ENCODE measurements at places on chromosomes 3 and 15. TPM values are rescaled to one million over a fixed set of nuclear protein-coding genes. Genes with fewer than 3 reads are reported as not detected.
A peak's percentile ranks its signal among the peaks of the same experiment; 100 is the strongest.

GRCh38 chr3:126263971-126264370 lies 83.6 kb upstream of the ALDH1L1 start:
- H3K27ac ChIP-seq: no peak overlapping the region
- no peaks in the 10 kb centered on the region for H3K4me1 ChIP-seq
- H3K36me3 ChIP-seq: no peaks in the 10 kb centered on the region
- no peak overlapping the region for H3K4me3 ChIP-seq
- DNase-seq: no peak

- DNase-seq: no peak
- H3K4me1 ChIP-seq: peaks cover 7% of the 10 kb centered on the region
- H3K36me3 ChIP-seq: no peaks in the 10 kb centered on the region
- H3K27ac ChIP-seq: no peak overlapping the region
These were observed 4.1 kb downstream of the MINAR1 start for GRCh38 chr15:79436037-79436780.

DNA sequence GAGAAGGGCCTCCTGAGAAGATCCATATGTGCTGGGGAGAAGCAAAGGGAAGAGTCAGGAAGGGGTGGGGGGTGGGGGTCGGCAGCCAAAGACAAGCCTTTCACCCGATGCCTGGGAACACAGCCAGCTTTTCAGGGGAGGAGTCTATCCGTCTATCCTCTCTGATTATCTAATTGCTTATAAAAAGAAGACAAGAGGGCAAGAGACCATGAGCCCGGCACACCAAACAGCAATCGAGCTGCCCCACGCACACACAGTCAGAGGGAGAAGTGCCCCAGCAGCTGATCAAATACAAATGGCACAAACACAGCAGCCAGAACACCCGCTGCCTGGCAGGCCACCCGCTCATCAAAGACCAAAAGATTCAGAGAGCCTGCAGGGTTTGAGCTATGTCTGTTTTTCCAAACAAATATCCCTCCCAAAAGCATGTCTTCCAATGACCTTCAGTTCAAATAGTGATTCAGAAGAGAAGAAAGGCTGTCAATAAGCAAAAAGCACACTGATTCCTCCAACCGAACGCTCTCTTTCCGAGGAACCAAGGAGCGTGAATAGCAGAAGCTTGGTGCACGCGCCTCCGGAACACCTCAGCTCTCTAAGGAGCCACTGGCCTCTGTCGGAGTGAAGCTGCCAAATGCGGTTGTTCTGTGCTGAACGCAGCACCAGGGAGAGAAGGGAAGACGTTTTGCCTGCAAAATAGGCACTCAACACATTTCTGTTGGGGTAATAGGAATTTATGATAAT lies 419.2 kb downstream of the OCA2 start:
- no peaks in the 10 kb centered on the region for H3K36me3 ChIP-seq
- no peak overlapping the region for H3K4me3 ChIP-seq
- no peak for DNase-seq
- H3K27ac ChIP-seq: no peak overlapping the region

DNA sequence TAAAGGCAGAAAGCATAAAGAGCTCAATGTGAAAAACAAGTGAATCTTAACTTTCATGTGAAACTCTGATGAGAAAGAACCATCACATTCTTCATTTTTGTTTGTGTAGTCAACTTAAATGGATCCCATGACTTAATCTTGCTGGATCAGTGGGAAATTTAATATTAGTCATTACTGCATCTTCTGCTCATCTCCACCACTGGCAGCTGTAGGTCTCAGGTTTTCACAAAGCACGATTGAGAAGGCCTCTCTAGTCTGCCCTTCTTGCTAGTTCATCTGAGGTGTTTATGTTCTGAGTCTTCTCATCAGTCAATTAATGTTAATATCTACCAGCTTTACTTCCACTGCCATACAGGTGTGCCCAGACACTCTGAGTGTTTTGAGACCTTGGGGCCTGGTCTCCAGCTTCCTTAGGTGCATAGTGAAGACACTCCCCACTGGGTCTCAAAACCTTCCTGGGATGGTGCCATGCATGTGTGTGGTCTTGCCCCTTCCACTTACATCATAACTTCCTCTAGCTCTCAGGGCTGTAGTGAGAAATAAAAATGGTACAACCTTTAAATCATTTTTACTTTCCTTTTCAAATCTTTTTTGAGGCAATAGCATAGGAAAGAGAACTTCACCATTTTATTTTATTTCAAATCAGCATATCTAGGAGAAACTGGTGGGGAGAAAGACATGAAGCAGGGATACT lies 421.6 kb upstream of the CBLB start:
- no peaks in the 10 kb centered on the region for H3K36me3 ChIP-seq
- no peak for DNase-seq
- H3K27ac ChIP-seq: no peak overlapping the region
- H3K27me3 ChIP-seq: no peaks in the 10 kb centered on the region
- no peak overlapping the region for H3K4me3 ChIP-seq

DNA sequence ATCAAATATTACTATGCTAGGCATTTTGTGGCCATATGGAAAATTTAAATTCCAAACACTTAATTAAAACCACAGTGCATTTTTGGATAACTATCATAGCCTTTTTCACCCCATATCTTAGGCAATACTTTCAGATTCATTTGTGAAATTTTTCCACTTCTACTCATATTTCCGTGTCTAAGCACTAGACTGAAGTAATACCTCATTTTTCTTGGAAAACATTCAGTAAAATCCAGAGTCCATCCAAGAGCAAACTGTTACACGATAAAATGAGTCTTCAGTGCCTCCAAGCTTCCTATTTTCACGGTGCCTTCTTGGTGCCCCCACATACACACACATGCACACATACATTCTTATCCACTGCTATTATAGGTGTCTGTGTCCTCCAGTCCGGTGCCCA lies 845.9 kb downstream of the TBL1XR1 start:
- no peaks in the 10 kb centered on the region for H3K27me3 ChIP-seq
- no peaks in the 10 kb centered on the region for H3K36me3 ChIP-seq
- H3K4me1 ChIP-seq: no peaks in the 10 kb centered on the region
- no peak overlapping the region for H3K4me3 ChIP-seq
- no peak overlapping the region for H3K27ac ChIP-seq
- no peak for DNase-seq

DNA sequence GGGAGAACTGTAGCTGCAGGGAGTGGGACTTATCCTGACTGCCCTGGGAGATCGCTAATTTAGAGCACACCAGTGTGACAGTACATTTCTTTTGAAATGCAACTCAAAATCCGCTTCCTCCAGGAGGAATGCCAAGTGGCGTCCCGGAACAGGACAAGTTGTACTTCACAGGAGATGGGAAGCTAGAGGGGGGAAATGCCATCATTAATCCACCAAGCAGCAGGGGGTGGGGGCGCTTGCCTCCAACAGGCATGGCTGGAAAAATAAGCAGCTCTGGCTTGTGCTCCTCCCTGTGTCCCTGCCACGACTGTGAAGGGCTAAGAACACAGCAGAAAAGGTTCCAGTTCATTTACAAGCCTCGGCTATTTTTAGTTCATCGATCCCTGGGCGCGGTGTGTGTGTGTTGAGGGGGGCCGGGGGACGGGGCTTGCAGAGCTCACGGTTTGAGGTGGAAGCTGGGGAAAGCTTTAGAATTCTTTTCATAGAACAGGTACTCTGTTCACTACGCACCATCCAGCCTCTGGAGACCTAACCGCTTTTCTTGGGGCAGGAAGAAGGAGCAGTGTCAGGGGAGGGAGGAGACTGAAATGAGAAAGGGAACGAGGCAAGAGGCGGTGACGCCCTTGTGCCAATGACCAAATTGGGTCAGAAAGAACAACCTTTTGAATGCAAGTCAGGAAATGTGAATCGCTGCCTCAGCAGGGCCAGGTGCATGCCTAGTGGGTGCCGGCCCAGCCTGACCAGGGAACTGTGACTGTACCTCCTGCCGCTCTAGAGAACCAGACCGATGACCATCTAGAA lies 51.8 kb upstream of the DGKG start:
- no peak for DNase-seq
- H3K4me3 ChIP-seq: peak overlapping the region; percentile 32
- no peak overlapping the region for H3K27ac ChIP-seq
- H3K4me1 ChIP-seq: peaks cover 3% of the 10 kb centered on the region
- H3K36me3 ChIP-seq: no peaks in the 10 kb centered on the region

DNA sequence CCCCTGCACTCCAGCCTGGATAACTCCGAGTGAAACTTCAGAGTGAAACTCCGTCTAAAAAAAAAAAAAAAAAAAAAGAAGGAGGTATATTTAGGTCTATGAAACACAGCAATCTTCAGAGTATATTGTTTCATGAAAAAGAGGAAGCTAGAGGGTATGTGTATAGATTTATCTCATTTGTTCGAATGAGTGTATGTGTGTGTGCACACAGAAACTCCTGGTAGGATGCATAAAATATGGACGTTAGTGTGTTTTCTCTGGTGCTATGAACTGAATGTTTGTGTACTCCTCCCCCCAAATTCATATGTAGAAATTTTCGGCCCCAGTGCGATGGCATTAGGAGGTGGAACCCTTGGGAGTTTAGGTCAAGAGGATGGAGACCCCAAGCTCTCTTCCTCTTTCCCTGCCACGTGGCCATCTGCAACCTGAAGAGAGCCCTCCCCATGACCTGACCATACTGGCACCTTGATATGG lies 98.6 kb upstream of the KLF13 start:
- no peaks in the 10 kb centered on the region for H3K27me3 ChIP-seq
- no peaks in the 10 kb centered on the region for H3K36me3 ChIP-seq
- H3K27ac ChIP-seq: no peak overlapping the region
- no peak overlapping the region for H3K4me3 ChIP-seq

DNA sequence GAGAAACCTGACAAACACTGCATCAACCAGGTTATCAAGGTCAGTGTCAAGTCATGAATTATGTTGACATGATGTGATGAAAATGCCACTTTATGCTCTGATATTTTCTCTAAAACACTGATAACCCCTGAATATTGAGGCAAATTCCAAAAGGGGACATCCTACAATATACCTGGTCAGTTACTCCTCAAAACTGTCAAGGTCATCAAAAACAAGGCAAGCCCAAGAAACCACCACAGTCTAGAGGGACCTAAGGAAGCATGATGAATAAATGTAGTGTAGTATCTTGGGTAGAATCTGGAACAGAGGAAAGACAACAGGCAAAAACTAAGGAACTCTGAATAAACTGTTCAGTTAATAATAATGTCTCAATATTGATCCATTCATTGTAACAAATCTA lies 275.3 kb upstream of the THRB start:
- no peaks in the 10 kb centered on the region for H3K4me1 ChIP-seq
- no peak overlapping the region for H3K4me3 ChIP-seq
- H3K27ac ChIP-seq: no peak overlapping the region
- DNase-seq: no peak
- H3K27me3 ChIP-seq: no peaks in the 10 kb centered on the region

DNA sequence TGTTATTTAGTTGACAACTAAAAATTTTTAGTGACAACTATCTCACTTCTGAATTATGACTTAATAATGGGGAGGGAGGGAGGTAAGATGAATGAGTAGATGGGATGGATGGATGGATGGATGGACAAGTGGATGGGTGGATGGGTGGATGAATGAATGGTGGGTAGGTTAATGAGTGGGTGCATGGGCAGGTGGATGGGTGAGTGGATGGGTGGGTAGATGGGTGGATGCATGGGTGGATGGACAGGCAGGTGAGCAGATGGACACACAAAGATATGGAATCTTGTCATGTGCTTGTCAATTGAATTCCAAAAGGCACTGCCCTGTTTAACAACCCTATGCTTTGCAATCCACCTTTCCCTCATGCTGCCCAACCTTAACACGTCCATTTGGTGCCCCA lies 41.5 kb downstream of the KLHL25 start:
- H3K4me3 ChIP-seq: no peak overlapping the region
- H3K4me1 ChIP-seq: peaks cover 22% of the 10 kb centered on the region
- peaks cover 3% of the 10 kb centered on the region for H3K36me3 ChIP-seq
- DNase-seq: no peak
- no peaks in the 10 kb centered on the region for H3K27me3 ChIP-seq
- H3K27ac ChIP-seq: no peak overlapping the region

GASK1A gene
- total RNA-seq: 0.49 TPM

SLC2A2 gene
- 0.29 TPM for total RNA-seq

THRB gene
- total RNA-seq: 0.03 TPM

KNG1 gene
- 0.30 TPM for total RNA-seq

Data from T-cell (primary cell).